ENCODE measurements at places on chromosomes 7 and 10.
A peak's percentile ranks its signal among the peaks of the same experiment; 100 is the strongest.

- DNase-seq = peak; percentile 77
Observed at GRCh38 chr7:75943864-75944263, 28.9 kb downstream of the POR start.

DNA sequence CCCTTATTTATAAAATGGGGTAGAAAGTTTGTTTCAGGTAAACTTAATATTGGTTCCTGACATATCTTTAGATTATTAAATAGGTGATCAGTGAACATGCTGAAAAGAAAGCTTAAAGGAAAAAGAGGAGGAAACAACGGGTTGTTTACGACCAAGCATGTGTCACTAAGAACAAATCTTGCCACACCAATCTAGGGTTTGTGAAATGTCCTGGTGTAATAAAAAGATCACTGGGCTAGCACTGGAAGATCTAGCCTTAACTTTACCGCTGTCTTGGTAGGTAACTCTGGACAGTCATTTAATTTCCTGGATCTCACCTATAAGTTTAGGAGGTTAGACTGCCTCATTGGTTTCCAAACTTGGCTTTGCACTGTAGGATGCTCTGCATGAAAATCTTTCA, 19.0 kb downstream of the VPS26A start:
- DNase-seq = no peak

- DNase-seq = no peak
Observed at GRCh38 chr10:126029999-126030398, 133.6 kb downstream of the FANK1 start.

DNA sequence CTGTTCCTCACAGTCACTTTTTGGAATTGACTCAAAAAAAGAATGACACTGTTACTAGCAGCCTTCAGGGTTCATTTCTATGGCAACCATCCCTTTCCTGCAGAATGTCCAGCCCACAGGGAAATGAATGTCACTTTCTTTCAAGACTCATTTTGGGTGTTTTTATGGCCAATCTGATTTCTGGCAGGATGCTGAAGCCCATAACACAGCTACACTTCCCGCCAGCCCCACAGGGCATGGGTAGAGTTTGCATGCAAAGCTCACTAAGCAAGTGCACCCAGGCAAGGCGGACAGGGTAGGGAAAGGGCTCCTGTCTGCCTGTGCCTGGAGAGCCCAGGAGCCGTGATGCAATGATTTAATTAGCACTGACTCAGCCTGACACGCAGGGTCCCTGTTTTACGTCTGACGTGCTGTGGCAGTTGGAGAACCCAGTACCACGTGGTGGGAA, 26.1 kb upstream of the GPAM start:
- peak; percentile 3 for DNase-seq

- DNase-seq = peak; percentile 17
Observed at GRCh38 chr7:99290980-99291607, 18.5 kb downstream of the MYH16 start.

DNA sequence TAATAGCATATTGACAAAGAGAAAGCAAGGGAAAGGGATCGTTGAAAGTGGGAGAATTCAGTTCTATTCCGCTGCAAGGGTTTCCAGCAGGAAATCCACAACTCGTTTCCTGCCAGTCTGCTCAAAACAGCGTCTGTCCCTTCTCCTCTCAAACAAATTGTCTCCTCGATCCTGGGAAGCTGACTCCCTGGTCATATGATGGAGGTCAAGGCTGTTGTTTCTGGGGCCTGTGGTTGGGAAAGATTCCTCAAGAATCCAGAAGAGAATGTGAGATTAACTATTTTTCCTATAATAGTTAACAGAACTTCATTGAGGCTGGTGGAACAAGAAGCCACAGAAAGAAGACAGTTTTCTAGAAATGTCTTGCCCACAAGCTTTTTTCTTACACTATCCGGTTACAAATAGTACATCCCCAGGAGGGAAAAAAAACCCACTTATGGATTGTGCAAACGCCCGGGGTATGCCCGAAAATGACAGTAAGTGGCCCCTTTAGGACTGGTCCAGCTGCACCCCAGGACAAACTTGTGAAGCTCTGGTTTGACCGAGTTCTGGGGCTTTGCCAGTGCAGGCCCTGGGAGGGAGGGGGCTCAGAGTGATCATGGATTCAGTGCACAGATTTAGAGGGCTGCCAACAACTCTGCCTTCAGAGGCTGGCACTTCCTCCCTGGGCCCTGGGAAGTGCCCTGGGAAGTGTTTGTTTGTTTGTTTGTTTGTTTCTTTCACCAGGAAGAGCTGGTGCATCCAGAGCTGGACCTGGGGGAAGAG, 49.4 kb upstream of the CTBP2 start:
- peak; percentile 24 for DNase-seq

Data from cardiac fibroblast (primary cell).